Immature natural killer cell (primary cell): ENCODE measurements at places on chromosomes 1 and 21. TPM values are rescaled to one million over a fixed set of nuclear protein-coding genes. Genes with fewer than 3 reads are reported as not detected.

- no peak overlapping the region for H3K27ac ChIP-seq
- DNase-seq = no peak
- H3K4me1 ChIP-seq = peaks cover 45% of the 10 kb centered on the region
Measured at GRCh38 chr1:115678141-115678540, 36.4 kb downstream of the VANGL1 start.

DNA sequence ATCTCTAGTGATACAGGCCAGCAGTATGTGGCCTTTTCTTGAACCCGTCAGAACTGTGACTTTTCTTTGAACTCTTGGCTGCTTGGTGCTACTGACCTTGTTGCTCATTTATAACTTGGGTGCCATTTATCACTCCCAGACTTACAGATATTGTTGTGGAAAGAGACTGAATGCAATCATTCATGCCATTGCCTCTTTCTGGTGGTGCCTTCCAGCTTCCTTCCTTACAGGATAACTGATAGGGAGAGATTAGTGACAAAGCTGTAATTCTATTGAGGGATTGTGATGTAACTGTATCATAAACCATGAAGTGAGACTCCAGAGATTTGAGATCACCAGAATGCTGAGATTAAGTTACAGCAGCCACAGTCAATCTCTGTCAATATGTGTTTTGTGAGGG, 256.5 kb downstream of the USP25 start:
- H3K36me3 ChIP-seq = no peaks in the 10 kb centered on the region
- peaks cover 2% of the 10 kb centered on the region for H3K27me3 ChIP-seq
- H3K4me3 ChIP-seq = no peak overlapping the region
- no peak overlapping the region for H3K27ac ChIP-seq
- no peak for DNase-seq

DNA sequence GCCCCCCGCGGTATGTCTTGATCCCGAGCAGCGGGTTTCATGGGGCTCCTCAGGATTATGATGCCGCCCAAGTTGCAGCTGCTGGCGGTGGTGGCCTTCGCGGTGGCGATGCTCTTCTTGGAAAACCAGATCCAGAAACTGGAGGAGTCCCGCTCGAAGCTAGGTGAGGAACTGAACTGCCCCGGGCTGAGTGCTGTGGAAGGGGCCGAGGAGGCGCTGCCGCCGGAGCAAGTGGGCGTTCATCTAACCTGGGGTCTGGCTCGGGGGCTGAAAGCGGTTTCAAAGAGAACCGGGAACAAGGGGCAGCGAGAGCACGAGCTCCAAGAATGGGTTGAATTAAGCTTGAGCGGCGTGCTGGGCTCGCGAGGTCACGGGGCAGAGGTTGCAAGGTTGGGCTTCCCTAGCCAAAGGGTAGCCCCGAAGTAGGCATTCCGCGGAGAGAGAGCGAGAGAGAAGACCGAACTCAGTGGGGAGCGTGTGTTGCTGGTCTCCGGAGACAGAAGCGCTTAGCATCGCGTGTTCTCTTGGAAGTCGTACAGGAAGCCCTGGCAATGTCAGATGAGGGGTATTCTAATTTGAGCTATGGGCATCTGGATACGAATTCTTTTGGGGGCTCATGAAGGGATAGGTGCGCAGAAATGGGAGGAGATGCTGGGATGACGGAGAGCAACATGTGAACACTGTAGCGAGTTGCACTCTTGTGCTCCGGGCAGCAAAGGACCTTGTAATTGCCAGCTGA, 732 bp downstream of the HS2ST1 start:
- peaks cover 30% of the 10 kb centered on the region for H3K4me1 ChIP-seq
- no peak overlapping the region for H3K27ac ChIP-seq
- no peaks in the 10 kb centered on the region for H3K36me3 ChIP-seq
- no peak overlapping the region for H3K4me3 ChIP-seq
- DNase-seq = peak; percentile 42
- peaks cover 4% of the 10 kb centered on the region for H3K27me3 ChIP-seq

- no peak overlapping the region for H3K4me3 ChIP-seq
- no peak overlapping the region for H3K27ac ChIP-seq
- H3K4me1 ChIP-seq = no peaks in the 10 kb centered on the region
- peak; percentile 1 for DNase-seq
- H3K27me3 ChIP-seq = no peaks in the 10 kb centered on the region
Measured at GRCh38 chr1:186722711-186723309, 42.6 kb upstream of the PTGS2 start.

DNA sequence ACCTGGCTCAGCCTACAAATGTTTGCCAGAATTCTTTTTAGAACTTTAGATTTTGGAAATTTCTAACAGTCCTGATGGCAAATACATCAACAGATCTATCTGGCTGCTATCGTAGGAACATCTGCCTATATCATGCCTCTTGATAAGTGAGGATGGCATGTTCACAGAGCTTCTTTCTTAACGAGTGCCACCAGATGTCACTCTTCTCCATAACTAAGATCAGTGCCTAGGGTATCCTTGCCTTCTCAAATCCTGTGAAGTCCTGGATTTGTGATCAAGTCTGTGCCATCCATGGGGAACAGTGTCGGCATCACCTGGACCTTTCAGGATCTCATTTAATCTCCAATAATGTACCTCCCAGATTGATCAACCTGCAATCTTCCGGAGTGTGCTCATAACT, 36.5 kb upstream of the CD5L start:
- peaks cover 4% of the 10 kb centered on the region for H3K27me3 ChIP-seq
- no peak overlapping the region for H3K4me3 ChIP-seq
- H3K36me3 ChIP-seq = no peaks in the 10 kb centered on the region
- no peak for DNase-seq
- no peaks in the 10 kb centered on the region for H3K4me1 ChIP-seq

DNA sequence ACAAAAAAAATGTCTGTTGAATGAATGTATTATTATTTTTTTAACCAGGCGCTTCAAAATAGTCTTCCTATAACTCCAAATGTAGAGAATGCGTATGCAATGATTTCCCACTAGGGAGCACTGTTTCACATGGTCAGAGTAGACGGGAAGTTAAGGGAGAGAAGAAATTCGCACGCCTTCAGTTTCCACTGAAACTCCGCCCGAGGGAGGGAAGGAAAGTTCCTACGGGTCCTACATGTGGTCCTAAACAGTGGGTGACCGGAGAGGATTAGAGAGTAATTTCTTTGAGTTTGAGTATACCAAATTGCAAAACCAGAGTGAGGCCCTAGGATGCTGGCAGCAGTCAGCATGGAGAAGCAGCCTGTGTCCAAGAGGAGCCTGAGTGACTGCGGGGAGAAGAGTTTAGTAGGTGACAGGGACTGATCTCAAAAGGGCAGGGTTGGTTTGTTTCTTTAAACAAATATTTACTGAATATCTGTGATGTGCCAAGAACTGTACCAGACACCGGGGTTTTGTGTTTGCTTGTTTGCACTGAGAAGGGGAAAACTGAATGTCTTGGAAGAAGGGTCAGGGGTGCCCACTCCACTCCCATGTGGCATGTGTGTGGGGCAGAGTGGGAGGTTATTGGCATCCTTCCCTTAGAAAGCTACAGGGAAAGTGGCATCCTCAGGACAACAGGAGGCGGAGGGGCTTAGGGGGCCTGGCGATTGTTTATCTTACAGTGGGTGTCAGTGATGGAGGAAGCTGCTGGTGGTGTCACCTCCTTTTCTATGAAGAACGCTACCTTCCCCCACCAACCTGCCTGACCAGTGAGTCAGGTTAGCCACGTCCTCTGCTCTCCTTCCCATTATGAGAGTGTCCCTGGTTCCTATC, 22.8 kb downstream of the RNU5D-1 start:
- H3K4me1 ChIP-seq = peaks cover 7% of the 10 kb centered on the region
- peak overlapping the region; percentile 18 for H3K27ac ChIP-seq
- H3K4me3 ChIP-seq = peak overlapping the region; percentile 75
- DNase-seq = peak; percentile 42

DNA sequence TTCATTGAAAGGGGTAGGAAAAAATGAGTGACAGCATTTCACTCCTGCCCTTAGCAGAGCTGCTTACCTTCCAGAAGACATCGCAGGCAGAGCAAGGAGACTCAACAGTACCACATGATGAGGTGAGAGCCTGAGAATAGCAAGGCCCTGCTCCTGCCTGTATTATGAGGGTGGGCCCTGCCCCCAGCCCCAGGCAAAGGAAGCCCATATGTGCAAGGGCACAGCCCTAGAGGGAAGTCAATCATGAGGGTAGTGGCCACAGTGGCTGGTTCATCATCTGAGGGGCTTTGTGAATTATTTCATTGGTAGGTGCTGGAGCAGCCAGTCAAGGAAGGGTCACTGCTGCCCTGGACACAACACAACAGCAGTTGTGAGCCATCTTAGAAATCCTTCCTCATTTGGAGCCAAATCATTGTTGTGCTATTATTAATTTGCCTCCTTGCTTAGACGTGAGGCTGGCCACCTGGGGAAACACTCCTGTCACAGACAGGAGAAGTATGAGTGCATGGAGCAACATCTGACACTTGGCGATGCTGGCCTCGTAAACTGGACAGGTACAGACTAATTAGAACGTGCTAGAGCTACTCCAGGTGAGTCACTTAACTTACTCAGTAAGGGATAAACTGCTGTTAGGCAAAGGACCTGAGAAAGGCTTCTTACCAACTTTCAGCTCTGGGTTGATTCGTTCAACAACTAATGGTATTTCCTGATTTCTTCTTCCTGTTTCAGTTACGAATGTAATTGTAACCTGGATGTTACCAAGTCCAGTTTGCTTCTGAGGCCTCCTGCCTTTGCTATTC, 22.7 kb upstream of the ACBD6 start:
- H3K27ac ChIP-seq = no peak overlapping the region
- H3K27me3 ChIP-seq = peaks cover 3% of the 10 kb centered on the region
- no peaks in the 10 kb centered on the region for H3K36me3 ChIP-seq

- no peak for DNase-seq
- no peaks in the 10 kb centered on the region for H3K36me3 ChIP-seq
- H3K27me3 ChIP-seq = no peaks in the 10 kb centered on the region
- H3K27ac ChIP-seq = no peak overlapping the region
- no peak overlapping the region for H3K4me3 ChIP-seq
Measured at GRCh38 chr1:38268226-38268625, 221.6 kb upstream of the POU3F1 start.

DNA sequence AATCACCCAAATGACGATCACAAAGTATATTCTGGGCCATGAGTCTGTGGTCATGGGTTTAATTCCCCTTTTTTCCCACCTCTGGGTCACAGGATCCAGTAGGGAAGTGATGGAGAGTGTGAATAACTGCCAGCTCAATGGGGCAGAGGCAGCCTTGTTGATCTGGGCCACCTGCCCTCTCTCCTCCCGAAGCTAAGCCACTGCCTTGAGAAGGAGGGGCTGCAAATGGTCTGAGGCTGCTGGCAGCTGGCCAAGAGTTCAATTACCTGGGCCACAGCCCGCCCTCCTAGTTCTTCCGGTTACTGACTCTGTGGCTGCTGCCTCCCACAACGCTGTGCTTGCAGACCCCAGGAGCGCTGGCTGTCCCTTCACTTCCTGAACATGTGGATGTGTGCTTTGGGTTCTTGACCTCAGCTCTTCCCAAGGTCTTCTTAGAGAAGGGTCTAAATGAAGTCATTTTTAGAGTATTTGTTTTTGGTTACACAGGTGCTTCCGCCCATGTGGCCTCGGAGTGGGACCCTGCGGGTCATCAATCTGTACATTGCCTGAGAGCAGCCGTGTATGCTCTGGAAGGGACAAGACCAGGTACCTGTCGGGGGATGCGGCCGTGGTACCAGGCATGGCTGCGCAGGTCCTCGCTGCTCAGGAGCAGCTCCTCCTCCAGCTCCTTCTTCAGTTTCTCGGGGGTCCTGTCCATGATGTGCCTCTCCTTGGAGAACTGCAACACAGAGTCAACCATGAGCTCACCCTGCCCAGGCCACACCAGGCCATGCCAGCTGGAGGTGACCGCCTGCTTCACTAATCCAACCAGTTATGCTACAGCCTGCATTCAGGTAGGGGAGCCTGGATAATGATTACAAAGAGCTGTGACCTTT, 89.7 kb downstream of the BCAR3 start:
- peaks cover 33% of the 10 kb centered on the region for H3K4me1 ChIP-seq
- H3K36me3 ChIP-seq = no peaks in the 10 kb centered on the region
- peak overlapping the region; percentile 60 for H3K4me3 ChIP-seq

DNA sequence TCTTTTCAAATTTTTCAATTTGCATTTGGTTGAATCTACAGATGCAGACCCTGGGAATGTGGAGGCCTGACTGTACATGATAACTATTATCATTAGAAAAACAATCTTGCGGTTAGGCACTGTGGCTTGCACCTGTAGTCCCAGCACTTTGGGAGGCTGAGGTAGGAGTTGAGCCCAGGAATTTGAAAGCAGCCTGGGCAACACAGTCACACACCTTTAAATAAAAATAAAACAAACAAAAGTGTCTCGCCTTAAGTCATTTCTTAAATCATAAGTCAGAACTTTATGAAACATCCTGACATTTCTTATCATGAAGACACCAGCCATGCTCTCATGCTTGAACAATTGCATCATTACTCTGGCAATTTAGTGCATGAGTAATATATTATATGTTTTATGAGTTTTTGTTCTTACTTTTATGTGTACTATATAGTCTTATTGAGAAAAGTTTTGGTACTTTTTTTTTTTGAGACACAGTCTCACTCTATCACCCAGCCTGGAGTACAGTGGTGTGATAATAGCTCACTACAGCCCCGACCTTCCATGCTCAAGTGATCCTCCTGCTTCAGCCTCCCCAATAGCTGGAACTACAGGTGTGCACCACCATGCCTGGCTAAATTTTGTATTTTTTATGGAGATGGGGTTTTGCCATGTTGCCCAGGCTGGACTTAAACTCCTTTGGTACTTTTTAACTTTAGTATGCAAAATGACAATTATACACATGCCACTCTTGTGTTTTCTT, 7.8 kb downstream of the TBX19 start:
- H3K27me3 ChIP-seq = peaks cover 3% of the 10 kb centered on the region
- H3K27ac ChIP-seq = no peak overlapping the region
- no peak for DNase-seq
- H3K4me1 ChIP-seq = peaks cover 13% of the 10 kb centered on the region
- H3K4me3 ChIP-seq = no peak overlapping the region

GRCh38 chr1:10415211-10415930, 14.9 kb upstream of the CENPS start:
- no peak for DNase-seq
- no peak overlapping the region for H3K4me3 ChIP-seq
- no peak overlapping the region for H3K27ac ChIP-seq
- peaks cover 3% of the 10 kb centered on the region for H3K4me1 ChIP-seq
- peaks cover 26% of the 10 kb centered on the region for H3K36me3 ChIP-seq

GRCh38 chr1:91549041-91549735, 48.5 kb downstream of the CDC7 start:
- peaks cover 3% of the 10 kb centered on the region for H3K36me3 ChIP-seq
- H3K4me3 ChIP-seq = peak overlapping the region; percentile 83
- H3K4me1 ChIP-seq = peaks cover 97% of the 10 kb centered on the region
- peaks cover 3% of the 10 kb centered on the region for H3K27me3 ChIP-seq
- peak overlapping the region; percentile 99 for H3K27ac ChIP-seq

Gene IFNLR1
- not detected for polyA plus RNA-seq

Gene CRP
- not detected for polyA plus RNA-seq

Gene TSPAN2
- 50.1 TPM for polyA plus RNA-seq
